ENCODE measurements at places on chromosomes 5 and 9.

GRCh38 chr5:13833440-13833839 is 111.0 kb downstream of the DNAH5 start:
- no peak for DNase-seq

GRCh38 chr9:98018347-98018746 is 35.2 kb downstream of the ANP32B start:
- no peak for DNase-seq

DNA sequence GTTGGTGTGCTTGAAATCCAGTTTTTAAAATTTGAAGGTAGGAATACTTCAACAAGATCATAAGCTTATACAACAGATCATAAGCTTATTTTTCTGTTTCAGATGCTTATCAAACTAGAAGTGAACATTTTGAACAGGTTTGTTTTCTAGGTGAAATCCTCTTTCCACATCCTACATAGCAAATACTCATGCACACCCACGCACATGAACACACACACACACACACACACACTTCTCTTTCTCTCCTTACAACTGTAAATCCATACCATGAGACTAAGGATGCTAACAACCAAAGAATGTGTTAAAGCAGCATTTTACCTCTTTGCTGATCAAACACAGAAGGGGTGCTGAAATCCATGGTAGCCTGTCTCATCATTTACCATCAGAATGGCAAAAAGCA is 592 bp downstream of the ANKRD55 start:
- DNase-seq: no peak

GRCh38 chr9:72102520-72102919 is 42.1 kb upstream of the C9orf57 start:
- no peak for DNase-seq

GRCh38 chr5:168328814-168329213 is 37.4 kb downstream of the WWC1 start:
- DNase-seq: no peak

DNA sequence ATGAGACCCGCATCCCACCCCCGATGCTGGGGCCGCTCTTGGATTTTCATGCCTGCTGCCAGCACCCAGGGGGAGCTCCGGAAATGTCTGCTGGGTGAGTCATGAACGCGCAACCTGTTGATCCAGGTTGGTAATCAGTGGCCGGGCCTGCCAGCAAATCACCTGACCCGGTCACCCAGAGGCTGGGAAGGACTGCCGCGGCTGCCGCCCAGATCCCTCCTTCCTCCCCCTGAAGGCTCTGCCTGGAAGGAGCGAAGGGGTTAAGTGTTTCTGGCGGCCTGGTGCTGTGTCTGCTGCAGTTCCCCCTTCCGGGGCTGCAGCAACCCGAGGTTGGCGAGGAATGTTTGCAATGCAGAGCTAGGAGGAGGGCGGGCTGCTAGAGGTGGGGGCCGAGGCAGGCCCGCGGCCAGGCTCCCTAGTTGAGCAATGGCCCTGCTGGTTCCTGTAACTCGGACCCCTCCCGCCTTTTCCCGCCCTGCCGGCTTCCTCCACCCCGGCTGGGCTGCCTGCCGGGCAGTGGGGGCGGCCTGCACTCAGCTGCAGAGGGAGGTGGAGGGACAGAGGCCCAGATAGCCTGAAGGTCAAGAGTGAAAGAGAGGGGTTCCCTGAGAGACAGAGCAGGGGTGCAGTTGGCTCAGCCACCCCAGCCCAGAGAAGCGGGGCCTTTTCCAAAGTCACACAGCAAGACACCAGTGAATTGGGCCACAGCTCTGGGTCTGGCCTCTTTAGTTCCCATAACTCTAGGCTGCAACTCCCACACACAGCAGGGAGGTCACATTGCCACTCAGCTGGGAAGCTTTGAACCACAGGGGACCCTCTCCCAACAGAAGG is 156.3 kb upstream of the IER5L start:
- DNase-seq: peak; percentile 85

- no peak for DNase-seq
These were observed 7.2 kb downstream of the SLC6A3 start for GRCh38 chr5:1437876-1438559.

DNA sequence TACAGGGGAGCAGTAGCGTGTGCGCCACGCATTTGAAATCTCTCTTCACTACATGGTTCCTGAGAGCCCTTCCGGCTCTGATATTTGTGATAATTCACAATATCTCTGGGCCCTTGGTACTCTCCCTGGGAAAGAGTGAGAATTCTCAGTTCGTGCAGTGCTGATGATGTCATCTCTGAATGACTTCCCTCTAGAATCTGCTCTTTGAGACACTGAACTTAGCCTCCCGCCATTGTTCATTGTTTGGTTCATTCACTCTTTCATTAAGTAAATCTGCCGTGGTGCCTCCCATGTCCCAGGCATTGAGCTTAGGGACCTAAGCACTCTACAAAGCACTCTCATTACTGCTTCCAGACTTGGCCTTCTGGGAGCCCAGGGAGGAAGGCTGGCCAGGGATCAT is 94.0 kb downstream of the PPARGC1B start:
- no peak for DNase-seq

- DNase-seq: peak; percentile 84
These were observed 155.7 kb downstream of the GLIS3 start for GRCh38 chr9:4143936-4144717.

DNA sequence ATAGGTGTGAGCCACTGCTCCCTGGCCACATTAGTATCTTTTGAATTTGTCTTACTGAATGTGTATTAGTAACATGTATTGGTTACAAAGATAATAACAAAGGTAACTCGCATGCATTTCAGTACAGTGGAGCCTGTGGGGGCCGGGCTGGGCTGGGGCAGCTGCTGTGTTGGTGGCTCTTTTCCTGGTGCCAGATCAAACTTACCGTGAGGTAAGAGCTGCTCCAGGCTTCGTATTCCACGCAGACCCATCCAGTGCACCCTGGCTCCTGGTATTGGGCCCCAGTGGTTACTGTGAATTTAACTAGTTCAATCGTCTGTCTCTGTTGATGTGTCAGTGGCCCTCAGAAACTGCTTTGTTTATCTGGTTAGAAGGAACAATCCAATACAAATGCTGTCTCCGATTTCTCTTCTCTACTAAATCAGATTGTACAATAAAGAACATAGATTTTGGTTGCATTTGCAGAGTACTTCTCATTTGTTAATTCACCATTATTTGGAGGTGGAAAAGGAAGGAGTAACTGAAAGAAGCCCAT is 15.6 kb downstream of the PRRC2B start:
- DNase-seq: no peak

DNA sequence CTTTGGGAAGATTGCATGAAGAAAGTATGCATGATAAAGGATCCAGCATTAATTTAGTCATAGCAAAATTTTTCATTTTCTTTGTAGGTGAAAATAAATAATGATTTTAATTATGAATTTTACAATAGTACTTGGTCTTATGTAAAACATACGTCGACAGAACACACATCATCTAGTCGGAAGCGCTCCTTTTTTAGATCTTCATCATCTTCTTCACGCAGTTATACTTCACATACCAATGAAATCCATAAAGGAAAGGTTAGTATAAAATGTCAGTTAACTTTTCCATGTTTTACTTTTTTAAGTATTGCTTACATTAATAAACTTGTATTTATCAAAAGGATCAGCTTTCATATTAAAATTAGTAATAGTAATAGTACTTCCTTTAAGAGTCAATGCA is 35.8 kb downstream of the C7 start:
- DNase-seq: no peak

GRCh38 chr9:100485196-100485595 is 12.2 kb downstream of the TMEFF1 start:
- no peak for DNase-seq

DNA sequence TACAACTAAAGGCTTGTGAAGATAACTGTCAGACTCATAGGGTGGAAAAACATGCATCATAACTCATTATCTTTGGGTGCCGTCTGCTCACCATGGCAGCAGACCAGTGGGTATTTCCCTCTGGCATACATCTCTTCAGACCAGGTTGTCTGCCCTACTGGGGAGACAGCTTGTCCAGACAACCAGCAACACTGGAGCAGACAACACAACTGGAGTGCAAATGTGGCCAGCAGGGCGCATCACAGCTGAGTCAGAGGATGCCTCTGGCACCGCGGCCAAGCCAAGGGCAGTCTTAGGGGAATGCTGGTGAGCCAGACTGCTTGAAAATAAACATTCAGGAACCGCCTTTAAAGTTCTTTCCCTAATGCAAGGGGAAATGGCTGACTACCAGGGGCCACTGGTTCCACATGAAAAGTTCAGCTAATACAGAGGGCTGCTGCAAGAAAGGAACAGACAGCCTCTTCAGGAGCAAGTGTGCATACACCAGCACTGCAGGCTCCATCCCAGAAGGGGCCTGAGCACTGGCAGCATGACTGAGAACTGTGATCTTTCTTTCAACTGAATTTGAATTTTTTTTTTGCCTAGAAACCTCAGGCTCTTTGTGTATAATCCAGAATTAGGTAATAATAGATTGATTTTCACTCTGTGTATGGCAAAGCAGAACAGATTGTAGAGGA is 77.3 kb downstream of the MAMDC2 start:
- peak; percentile 94 for DNase-seq

DNA sequence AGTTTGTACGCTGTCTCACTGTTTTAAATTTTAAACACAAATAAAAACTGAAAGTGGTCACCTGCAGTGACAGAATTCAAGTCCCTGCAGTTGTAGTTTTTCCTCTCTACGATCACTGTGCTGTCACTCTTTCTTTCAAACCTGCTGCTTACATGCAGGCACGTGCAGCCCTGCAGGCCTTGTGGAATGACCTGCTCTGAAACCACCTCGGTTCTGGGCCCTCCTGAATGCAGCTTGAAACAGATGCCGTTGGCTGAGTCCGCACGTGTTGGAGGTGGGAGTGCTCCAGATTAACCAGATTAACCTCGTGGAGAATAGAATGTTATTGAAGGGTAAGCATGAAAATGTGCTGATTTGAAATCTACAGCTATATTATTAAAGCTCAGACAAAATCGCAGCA is 126.0 kb upstream of the ERCC6L2 start:
- DNase-seq: no peak

DNA sequence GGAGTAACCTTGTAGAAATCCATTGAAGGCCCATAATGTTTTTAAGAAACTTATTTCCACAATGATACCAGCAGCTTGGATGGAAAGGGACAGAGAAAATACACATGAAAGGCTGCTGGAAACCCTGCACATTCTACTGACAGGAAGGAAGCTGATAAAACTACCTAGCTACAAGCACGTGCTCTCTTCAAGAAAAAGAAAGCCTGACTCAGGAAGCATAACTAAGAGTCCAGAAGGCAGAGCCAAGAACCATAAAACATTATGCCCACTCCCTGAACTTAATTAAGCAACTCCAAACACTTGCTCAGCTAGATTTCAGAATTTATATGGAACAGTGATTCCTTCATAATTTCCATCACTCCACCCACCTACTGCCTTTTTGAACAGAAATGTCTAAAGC is 430.8 kb downstream of the SEMA5A start:
- no peak for DNase-seq

DNA sequence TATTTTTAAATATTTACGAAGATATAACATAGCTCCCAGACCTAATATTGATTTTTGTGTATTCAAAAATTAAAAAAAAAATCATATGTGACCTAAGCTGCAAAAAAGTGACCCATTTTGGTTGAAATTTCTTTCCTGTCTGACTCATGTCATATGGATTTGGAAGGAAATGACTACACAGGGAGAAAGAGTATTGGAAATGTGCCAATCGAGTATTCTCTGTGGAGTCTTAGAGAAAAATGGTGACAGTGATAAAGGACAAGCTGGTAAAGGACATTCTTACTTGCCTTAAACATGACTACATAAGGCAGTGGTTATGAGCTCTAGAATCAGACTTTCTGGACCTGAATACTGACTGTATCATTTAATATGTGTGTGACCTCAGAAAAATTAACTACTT is 262.9 kb upstream of the PTPRD start:
- DNase-seq: peak; percentile 2

DNA sequence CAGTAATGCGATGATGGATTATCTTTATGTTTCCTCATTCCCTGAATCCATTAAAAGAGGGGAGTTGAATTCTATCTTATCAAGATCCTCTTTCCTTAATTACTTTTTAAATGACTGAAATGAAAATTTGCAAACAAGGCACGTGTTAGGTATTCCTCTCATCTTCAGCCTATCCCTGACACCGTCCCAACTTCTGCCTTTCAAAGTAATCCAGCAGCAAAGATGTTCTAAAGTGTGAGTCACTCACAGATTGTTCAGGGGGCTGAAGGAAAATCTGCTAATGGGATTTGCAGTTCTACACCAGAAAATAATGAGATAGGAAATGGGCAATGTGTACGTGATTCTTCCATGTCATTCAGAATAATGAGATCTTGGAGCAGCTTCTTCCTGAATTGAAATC is 403.0 kb downstream of the ARHGEF28 start:
- peak; percentile 19 for DNase-seq

GRCh38 chr5:59768152-59769040 is 125.1 kb downstream of the PDE4D start:
- DNase-seq: peak; percentile 74

DNA sequence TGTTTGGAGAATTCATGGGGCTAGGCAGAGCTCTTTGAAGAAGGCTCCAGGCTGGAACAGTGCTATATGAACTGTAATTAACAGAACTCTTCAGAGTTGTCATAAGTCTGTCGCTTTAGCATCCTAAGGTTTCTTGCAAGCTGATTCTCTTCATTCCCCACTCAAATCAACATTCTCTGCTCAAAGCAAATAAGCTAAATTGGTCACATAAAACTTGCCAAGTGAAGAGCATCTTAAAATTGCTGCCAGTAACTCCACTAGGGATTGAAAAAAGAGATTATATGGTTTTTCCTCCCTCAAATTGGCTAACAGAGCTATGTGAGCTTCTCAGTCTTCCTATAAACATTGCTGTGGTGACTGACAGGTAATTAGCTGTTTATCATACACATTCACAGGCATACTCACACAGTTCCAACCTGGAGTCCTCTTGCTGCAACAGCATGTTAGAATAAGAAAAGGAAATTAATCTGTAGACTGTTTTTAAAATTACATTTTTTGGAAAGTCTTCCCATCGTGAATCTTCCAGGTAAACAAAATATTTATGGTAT is 298.5 kb upstream of the ATP10B start:
- no peak for DNase-seq

DNA sequence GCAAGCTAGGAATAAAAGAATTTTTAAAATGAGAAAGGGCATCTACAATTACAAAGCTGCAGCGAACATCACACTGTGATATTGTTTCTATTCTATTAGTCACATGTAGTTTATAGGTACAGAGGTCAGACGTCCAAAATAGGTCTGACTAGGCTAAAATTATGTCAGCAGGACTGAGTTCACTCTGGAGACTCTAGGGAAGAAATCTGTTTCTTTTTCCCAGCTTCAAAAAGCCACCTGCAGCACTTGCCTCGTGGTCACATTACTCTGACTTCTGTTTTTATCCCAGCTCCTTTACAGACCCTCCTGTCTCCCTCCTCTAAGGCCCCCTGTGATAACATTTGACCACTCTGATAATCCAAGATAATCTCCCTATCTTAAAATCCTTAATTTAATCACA is 5.1 kb upstream of the CKS2 start:
- DNase-seq: no peak
